NCI-H1694 (cell line): ENCODE measurements at places on chromosomes 2 and 18.

DNA sequence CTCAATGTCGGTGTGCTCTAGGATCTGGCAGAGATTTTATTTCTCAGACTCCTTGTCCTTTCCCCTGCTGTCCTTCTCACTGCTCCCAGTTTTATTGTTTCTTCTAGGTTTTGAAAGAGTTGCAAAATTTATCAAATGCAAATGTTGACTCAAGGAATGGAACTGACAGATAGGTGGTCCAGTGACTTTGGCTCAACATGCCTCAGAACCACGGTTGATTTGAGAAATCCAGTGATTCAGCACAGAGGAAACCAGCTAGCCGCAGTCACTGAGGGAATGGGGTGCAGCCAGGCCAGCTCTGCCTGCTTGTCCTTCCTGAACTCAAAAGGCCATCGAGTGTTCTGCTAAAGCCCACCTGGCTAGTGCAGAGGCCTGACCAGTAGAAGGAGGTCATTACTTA, 125.7 kb upstream of the LYPD6 start:
- DNase-seq: no peak

GRCh38 chr2:181461056-181461997, 4.1 kb downstream of the ITGA4 start:
- no peak for DNase-seq

- DNase-seq: no peak
Observed at GRCh38 chr2:2098458-2099167, 232.5 kb downstream of the MYT1L start.

GRCh38 chr2:161604901-161605300, 19.3 kb upstream of the SLC4A10 start:
- no peak for DNase-seq

DNA sequence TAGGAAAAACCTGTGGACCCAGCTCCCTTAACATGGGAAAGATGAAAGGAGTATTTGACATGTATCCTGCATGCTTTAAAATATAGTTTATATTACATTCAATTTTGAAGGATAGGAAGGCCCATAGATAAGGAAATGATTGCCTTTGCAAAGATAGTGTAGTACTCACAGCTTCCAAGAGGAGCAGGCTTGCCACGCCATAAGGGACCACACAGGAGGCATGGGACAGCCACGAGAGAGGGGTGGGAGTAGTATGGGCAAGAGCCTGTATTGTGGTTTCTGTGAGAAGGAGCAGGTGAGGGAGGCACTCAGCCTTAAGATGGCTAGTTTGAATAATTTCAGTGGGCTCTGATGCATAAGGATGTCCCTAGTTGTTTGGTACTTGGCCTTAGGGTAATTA, 740.3 kb downstream of the SATB2 start:
- DNase-seq: no peak

GRCh38 chr18:34965108-34965507, 76.1 kb upstream of the MAPRE2 start:
- DNase-seq: no peak

GRCh38 chr2:7612969-7613368, 695.8 kb downstream of the RNF144A start:
- DNase-seq: no peak

- no peak for DNase-seq
Observed at GRCh38 chr18:9608298-9608697, 6.1 kb downstream of the PPP4R1 start.

DNA sequence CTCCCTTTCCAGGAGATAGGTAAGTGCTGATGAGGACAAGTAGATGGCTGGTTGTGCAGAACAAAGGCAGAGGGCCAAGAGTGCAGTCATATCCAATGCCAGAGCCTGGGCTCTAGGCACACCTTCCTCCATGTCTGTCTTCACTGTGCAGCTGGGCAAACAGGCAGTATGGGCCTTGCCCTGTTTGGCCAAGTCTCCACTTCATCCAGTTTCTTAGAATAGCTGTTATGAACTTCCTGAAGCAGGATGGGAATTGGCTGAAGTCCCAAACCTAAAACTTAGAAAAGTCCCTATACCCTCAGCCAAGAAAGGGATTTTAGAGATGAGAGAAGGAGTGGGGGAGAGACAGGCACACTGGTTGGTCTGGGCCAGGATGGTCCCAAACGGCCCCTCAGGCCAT, 37.5 kb upstream of the CYP26B1 start:
- no peak for DNase-seq

GRCh38 chr2:238132463-238133450, 5.7 kb upstream of the KLHL30 start:
- no peak for DNase-seq

- DNase-seq: no peak
Observed at GRCh38 chr2:70124983-70125480, 37.8 kb downstream of the PCBP1 start.

DNA sequence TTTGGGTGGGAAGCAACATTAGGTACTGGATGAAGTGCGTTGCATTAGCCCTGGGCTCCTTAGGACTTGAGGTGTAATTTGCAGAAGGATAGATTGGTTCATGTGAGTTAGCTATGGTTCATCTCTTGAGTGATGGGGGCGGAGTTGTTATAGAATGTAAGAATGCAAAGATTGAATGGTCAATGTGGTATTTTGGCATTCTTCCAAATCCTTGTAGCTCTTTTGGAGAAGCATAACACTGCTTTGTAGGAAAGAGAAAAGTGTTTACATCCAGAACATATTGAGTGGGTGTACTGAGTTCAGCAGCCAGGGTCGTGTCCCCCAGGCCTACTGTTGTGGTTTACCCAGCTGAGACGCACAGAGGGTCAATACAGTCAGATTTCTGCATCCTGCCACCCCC, 173.5 kb downstream of the FMNL2 start:
- DNase-seq: no peak

GRCh38 chr2:88027697-88028389, 11.5 kb upstream of the RNU2-63P start:
- DNase-seq: no peak

DNA sequence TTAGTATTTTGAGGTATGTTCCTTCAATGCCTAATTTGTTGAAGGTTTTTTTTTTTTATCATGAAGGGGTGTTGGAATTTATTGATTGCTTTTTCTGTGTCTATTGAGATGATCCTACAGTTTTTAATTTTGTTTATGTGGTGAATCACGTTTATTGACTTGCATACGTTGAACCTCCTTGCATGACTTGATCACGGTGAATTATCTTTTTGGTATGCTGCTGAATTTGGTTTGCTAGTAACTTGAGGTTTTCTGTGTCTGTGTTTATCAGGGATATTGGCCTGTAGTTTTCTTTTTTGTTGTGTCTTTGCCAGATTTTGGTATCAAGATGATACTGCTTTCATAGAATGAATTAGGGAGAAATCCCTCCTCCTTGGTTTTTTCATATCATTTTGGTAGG, 23.9 kb downstream of the CLIP4 start:
- DNase-seq: no peak

DNA sequence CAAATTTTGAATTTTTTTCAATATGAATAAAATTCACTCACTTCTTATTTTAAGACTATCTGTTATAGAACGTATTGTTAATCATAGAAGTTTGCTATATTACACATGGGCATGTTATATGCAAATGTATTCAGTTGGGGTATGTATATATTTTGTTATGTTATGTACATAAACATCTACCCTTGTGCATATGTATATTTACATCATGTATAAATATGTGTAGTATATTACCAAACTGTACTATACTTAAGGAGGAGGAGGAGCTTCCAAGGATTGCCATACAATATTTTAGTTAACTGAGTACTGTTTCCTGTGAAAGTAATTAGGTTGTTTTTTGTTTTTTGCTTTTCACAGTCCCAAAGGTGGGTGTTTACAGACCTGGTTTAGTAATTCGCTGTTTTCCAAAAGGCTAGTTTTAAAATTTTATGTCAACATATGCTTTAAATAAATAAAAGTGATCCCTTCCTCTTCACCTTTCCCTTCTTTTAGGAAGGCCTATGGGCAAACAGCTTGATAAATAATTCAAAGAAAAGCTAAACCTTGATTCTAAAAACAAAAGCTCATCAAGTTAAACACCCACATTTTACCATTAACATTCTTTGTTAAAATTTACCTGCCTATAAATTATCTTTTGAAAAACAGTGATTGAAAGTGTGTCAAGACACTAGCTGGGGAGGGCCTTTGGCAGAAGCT, 12.9 kb upstream of the POU3F3 start:
- no peak for DNase-seq

DNA sequence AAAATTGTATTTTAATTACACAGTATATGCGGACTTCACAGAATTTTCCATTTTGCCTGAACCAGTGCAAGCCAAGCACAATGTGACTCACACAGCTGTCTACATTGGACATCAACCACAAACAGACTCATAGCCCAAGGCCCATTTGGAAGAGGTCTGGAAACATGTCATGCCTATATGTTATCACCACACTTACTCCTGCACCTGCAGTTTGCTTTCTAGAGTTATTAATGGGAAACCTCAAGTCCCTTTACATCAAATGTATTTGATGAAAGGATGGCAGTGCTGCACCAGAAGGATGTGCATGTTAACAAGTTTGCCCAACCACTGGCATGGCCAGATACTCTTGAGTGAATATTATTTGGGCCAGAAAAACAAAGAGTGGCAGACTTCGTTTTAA, 548.9 kb upstream of the CDH2 start:
- no peak for DNase-seq

GRCh38 chr2:98729652-98730051, 1.3 kb downstream of the MGAT4A start:
- DNase-seq: no peak

GRCh38 chr2:137192366-137193310, 427.3 kb downstream of the THSD7B start:
- DNase-seq: no peak

DNA sequence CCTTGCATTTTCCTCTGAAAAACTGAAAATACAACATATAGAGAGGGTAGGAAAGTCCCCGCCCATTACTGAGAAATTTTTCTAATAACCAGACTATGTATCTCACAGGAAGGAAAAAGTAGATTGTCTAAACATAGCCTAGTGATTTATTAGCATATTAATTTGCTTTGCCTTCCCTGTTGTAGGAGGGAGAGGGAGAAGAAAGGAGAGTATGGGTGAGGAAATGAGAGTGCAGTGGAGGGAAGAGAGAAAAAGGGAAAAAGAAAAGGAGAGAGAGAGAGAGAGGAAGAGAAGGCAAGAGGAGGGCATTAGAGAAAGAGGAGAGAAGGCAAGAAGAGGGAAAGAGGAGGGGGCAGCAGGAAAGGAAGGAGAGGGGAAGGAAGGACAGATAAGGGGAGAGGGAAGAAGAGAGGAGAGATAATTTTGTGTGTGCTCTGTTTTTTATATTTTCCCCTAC, 3.6 kb upstream of the KYNU start:
- no peak for DNase-seq

DNA sequence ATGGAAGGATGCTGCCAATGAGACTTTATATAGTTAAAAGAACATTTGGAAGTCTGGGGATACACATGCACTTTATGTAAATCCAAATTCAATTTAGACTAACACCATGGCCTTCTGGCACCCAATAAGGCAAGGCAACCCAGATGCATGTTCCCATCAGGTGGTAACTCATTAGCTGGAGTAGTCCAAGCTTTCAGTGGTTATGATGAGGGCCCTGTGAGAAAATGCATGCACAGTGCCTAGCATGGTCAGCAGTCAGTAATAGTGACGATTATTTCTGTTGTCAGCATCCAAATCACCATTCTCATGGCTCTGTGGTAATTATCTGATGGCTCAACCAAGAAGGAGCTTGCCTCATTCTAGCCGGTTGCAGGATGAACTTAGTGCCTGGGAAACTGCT, 70.3 kb upstream of the CTLA4 start:
- no peak for DNase-seq

DNA sequence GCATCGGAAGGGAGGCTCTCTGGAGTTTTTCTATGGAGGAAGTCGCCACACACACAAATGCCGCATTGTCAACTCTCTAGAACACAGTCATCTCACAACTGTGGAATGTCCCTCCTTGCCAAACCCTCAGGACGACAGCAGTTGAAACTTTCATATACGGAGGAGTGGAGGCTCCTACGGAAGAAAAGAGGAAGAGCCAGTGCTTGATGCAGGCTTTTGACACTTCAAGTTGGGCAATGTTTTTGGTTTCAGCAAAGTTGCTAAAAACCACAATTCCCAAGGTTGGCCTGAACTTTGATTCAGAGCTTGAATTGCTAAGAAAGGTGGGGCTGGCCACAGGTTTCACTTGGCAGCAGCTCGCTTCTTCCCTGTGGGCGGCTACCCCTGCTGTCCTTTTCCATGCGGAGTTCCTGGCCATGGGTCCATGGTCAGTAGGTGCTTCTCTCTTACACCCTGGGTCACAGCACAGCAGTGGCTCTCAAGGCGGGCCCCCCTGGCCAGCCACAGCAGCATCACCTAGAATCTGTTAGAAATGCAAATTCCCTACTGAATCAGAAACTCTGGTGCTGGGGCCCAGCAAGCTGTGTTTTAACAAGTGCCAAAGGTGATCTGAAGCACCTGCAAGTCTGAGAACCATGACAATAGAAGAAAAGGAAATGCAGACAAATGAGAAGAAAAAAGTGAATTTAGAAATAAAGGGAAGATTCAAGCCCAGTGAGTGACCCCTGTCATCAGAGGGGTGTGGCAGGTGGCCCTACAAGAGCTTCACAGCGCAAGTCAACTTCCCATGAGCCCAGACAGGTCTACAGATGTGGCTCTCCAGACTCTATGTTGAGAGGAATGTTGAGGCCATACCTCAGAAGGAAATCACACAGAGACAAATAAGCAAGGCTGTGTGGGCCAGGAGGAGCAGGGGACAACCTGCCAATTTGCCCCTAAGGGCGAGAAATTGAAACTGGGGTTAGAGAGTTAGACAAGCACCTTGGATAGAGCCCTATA, 856.4 kb downstream of the RNF144A start:
- no peak for DNase-seq

- DNase-seq: no peak
Observed at GRCh38 chr2:31251851-31252250, 17.9 kb downstream of the EHD3 start.

- DNase-seq: no peak
Observed at GRCh38 chr18:38241736-38242135, 676.1 kb upstream of the CELF4 start.

DNA sequence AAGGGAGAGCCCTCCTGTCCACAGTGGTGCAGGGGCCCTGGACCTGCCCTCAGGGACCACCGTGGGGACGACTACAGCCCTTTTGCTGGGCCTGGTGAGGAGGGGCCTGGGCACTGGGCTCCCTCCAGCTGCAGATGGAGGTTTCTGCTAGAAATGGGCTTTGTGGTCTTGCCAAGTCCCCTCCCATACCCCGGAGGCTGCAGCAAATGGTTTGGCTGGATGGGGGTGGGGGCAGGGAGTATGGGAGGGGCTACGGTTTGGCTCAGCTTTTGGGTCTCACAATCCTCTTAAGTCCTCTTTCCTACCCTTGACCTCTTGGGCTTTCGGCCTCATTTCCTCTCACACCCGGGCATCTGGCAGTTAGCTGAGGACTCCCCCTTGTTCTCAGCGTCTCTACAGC, 21.7 kb downstream of the TET3 start:
- no peak for DNase-seq

- DNase-seq: no peak
Observed at GRCh38 chr2:15170070-15170775, 390.9 kb downstream of the NBAS start.

- no peak for DNase-seq
Observed at GRCh38 chr2:168255103-168255502, 7.7 kb upstream of the STK39 start.

DNA sequence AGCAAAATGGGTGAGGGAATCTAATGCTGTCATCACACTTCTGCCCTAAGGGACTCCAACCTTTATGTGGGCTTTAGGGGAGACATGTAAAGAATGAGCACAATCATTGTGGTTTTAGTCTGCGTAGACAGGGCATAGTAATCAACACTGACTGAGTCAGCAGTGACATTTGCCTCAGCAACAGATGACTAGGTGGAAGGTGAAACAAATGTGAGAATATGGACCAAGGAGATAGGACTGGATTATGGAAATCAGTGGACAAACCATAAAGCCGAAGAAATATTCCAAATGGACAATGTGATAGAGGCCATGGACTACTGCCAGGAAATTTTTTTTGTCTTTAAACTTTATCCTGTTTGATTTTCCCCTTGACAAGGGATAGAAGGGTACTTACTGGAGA, 83.9 kb downstream of the PDK1 start:
- DNase-seq: no peak
